ENCODE measurements at places on chromosomes 7 and 10. TPM values are rescaled to one million over a fixed set of nuclear protein-coding genes. Genes with fewer than 3 reads are reported as not detected.

Gene TACR2
- total RNA-seq, result 68.4 TPM

Gene TAS2R38
- not detected for total RNA-seq

Gene TSPAN15
- total RNA-seq, result 51.9 TPM

Gene GPR37
- 2.5 TPM for total RNA-seq

Gene GLCCI1
- 7.0 TPM for total RNA-seq

Gene NME8
- total RNA-seq, result 2.8 TPM

Gene TAS2R3
- total RNA-seq, result 0.62 TPM

Gene ACTA2
- 7,745 TPM for total RNA-seq

Gene ATE1
- 32.8 TPM for total RNA-seq

Gene FOXI2
- total RNA-seq, result 0.77 TPM

Gene HHEX
- total RNA-seq, result 6.3 TPM

Gene SNX10
- total RNA-seq, result 1.9 TPM

Gene COL28A1
- total RNA-seq, result 16.7 TPM

Gene AMZ1
- total RNA-seq, result 0.12 TPM

Gene MACROH2A2
- 8.2 TPM for total RNA-seq

Gene UBE2H
- 80.2 TPM for total RNA-seq

Gene MTPN
- 79.0 TPM for total RNA-seq

Gene FAM241B
- total RNA-seq, result 0.81 TPM
